Astrocyte (in vitro differentiated cells and primary cell): ENCODE measurements at places on chromosomes 6 and 20. TPM values are rescaled to one million over a fixed set of nuclear protein-coding genes. Genes with fewer than 3 reads are reported as not detected.

FAM217A gene
- total RNA-seq = not detected in 2 replicates

GRCh38 chr20:10883166-10883565 is 209.4 kb upstream of the JAG1 start:
- no peak for DNase-seq

DNA sequence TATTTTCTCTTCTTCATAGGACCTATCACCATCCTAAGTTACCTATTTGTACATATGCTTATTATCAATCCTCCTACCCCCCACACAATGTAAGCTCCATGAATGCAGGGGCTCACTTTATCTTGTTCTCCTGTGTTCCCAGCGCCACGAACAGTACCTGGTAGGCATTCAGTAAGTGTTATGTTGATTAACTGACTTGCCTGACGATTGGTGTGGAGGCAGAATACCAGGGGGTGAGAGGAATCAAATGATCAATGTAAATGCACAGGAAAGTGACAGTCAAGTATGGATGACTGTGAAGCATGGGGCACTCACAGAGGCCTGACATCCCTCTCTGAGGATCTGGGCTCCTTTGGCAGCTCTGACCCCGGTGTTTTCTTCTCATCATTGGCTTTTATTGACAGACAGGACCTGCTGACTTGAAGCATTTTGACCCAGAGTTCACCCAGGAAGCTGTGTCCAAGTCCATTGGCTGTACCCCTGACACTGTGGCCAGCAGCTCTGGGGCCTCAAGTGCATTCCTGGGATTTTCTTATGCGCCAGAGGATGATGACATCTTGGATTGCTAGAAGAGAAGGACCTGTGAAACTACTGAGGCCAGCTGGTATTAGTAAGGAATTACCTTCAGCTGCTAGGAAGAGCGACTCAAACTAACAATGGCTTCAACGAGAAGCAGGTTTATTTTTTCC is 6.1 kb upstream of the IFT52 start:
- DNase-seq = peak; percentile 82

DNA sequence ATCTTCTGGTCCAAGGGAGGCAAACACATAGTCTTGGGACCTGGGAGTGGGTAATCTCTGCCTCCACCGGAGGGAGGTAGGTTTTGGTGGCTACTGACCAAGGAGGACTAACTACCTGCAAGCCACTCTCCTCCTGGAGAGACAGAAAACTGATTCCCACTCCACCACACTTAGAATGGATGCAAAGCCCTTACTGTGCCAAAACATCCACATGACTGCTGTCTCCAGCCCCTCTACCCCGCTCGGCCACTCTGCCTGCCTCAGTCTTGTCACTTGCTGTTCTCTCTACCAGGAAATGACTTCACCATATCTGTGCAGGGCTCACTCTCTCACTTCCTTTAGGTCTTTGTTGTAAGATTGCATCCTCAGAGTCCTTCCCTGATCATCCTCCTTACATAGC is 129.5 kb upstream of the ARG1 start:
- DNase-seq = no peak

- DNase-seq = no peak
Observed at GRCh38 chr20:9535449-9535848, 21.1 kb downstream of the LAMP5 start.
